COR-L47 (cell line): ENCODE measurements at places on chromosomes 2 and 18.

DNA sequence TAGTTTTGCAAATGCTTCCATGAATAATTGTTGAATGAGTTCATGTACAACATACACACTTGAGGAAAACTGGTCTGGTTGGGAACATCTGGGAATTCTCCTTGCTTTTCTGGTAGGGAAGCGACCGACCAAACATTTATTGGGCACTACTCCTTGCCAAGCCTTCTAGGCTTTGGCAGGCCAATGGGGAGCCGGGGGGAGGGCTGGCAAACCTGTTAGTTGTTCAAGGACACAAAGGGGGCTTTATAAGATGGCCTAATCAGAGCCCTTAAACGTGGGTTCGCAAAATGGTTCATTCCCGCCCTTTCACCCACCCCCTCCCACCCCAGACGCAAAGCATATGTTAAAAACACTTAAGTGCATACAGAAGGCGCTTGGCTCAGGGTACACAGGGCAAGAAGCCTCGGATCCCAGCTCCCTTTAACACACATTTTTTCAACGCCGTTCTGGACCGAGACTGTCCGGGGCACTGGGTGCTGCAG lies 844 bp upstream of the VSNL1 start:
- peak; percentile 14 for DNase-seq

DNA sequence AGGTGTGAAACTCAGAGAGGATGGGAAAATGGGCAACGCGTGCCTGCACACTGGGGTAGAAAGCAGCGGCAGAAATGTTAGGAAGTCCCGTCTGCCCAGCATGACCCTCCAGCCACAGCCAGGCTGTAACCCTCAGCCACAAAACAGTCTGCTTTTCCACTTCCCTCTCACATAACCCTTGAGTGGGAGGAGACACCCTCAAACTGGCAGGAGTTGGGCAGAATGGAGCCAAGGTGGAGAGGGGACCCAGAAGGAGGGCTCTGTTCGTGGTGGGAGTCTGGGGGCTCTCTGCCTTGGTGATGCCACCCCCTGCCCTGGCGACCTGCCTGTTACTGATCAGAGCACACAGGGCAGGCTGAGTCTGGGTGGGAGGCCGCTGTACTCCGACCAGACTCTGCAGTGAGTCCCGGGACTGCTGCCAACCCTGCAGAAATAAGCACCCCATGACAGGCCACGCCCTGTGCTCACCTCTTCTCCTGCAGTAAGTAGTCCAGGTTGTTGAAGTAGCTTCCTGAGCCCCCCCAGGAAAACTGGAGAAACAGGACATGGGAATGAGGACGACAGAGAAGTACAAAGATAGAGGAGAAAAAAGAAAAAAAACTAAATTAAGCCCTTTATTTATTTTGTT lies 16.0 kb downstream of the FAM178B start:
- DNase-seq = peak; percentile 24

DNA sequence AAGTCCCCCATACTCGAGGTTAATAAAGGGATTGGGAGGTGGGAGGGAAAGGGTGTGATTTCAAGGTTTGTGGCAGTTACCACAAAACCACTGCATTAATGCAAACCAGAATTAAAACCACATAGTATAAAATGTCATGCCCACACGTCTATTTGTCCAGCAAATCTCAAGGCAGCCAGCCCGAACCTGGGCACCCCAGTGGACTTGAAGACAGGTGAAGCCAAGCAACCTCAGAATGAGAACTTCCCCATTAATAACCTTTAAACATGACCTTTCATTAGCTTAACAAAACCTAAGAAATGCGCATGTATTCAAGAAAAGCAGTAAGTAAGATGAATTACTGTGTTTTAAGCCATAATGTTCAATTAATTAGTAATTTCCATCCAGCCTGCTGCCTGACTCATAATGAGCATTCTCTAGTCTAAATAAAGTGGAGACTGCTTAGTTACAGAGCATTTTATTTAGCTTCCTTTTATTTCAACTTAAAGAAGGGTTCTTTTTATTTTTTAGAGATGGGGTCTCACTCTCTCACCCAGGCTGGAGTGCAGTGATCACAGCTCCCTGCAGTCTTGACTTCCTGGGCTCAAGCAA lies 229.6 kb downstream of the FAM210A start:
- no peak for DNase-seq

DNA sequence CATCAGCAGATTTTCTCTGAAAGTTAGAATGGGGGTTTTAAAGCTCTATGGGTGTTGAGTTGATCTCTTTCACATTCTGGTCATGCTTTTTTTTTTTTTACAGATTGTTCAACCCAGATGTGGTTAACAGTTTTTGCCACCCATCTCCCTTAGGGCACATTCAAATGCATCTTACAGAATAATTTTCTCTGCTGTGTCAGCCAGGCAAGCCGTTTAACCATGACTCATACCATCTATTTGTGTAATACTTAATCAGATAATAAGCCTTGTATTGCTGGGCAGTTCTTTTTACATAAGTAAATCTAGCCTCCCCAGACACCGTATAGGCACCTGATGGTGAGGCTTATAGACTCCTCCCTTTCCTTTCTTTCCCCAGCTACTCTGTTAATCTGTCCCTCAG lies 62.0 kb downstream of the TGIF1 start:
- no peak for DNase-seq

GRCh38 chr2:121284463-121285449 lies at the start of gene TFCP2L1:
TSS of gene TFCP2L1 (minus strand) at chr2:121285202. CDS start at chr2:121285109, 93 bp downstream.
- DNase-seq = peak; percentile 61
